Endodermal cell (in vitro differentiated cells): ENCODE measurements at places on chromosomes 4 and X. TPM values are rescaled to one million over a fixed set of nuclear protein-coding genes. Genes with fewer than 3 reads are reported as not detected.

GRCh38 chr4:129446074-129446473 lies 350.1 kb downstream of the C4orf33 start:
- DNase-seq, result peak; percentile 68

- DNase-seq, result no peak
Observed at GRCh38 chrX:57445076-57445475, 146.7 kb upstream of the ZXDB start.

GRCh38 chrX:22963196-22963595 lies 36.6 kb upstream of the DDX53 start:
- no peak for DNase-seq

DNA sequence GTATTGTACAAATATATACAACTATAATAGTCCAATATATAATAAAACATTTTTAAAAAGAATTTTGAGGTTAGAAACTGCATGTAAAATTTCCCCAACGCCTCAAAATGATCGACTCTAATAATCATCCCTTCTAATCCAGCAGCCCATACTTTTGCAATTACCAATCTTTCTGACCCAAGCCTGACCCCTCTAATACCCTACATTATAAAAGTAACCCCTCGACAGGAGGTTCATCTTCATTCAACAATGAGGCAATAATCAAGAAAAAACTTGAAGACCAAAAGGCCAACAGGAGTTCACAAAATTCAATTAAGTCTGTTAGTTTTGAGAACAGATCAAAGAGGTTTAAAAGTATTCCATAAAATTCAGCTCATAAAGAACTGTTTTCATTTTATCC lies 393.5 kb downstream of the GPM6A start:
- DNase-seq, result no peak

- no peak for DNase-seq
Observed at GRCh38 chr4:148633720-148634119, 191.5 kb upstream of the NR3C2 start.

- no peak for DNase-seq
Observed at GRCh38 chr4:175986-176385, 51.7 kb downstream of the ZNF718 start.

GRCh38 chr4:70614184-70614555 lies 14.4 kb upstream of the ENAM start:
- DNase-seq, result no peak

DNA sequence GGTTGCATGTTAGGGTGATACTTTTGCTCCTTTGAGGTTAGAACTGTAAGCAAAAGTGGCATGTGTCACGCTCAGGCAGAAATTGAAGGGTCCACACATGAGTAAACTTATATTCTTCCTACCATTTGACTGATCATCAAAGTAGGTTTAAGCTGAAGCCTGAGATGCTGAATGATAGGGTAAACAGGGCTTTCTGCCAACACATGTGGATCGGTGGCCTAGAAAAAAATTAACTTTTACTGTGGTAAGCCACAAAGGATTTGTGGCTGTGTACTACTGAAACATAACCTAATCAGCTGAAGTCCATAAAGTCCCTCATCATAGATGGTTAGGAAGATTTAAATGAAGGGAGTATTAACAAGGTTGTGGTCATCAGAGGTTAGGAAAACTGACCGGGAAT lies 1070.1 kb downstream of the STPG2 start:
- no peak for DNase-seq

- no peak for DNase-seq
Observed at GRCh38 chr4:81509822-81510221, 38.1 kb upstream of the RASGEF1B start.

- DNase-seq, result no peak
Observed at GRCh38 chr4:74339501-74339900, 25.4 kb upstream of the EREG start.

GRCh38 chrX:9301836-9302235 lies 163.0 kb upstream of the TBL1X start:
- DNase-seq, result no peak

DNA sequence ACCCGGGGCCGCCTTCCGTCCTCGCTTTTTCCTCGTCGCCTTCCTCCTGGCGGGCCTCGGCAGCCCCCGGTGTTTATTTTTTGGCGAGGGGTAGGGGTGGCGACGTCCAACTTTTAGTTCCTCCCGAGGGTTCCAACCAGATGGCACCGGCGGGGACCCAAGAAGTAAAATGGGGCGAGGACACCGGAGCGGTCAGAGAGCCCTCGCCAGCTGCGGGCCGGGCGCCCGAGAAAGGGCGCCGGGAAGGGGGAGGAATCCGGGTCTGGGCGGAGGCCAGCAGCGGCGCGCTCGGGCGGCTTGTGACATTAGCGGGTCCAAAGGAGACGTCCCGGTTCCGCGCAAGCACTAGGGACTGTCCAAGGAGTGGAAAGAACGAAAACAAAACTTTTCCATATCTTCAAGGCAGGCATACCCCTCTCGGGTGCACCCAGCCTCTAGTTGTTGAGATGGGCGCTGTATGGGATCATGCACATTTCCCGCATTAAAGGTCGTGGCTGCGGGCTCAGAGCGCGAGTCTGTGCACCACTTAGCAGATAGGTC lies 691 bp upstream of the USP46 start:
- DNase-seq, result peak; percentile 70

DNA sequence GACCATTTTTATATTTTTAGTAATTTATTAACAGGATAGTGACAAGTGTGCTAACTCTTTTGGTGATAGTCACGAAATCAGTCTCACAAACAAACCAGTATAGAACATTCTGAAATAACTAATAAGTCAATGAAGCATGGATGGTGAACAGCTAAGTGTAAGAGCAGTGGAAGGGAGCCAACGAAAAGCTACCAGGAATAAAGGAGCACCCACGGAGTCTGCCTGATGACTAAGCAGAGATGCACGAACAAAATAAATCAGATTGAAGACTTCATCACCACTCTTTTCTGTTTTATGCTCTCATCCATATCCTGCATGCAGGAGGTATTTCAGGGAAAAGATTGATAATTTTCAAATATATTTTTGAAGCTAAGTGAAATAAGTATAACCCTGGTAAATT lies 891.1 kb upstream of the HS3ST1 start:
- DNase-seq, result no peak

The GRID2 gene
- total RNA-seq, result 40.4 to 53.1 TPM (median 41.7 TPM) in 3 replicates

The SHROOM2 gene
- total RNA-seq, result 9.2 to 14.7 TPM (median 14.4 TPM) in 3 replicates

The TGIF2LX gene
- total RNA-seq, result not detected in 3 replicates

The MAGEA2 gene
- 0.25 TPM in 1 of 3 replicates, not detected in the others for total RNA-seq

The SPANXA2 gene
- not detected in 2 replicates for total RNA-seq

The TSR2 gene
- 41.0 to 54.1 TPM (median 54.0 TPM) in 3 replicates for total RNA-seq

The CT55 gene
- total RNA-seq, result 0.16 TPM in 1 of 2 replicates, not detected in the other

The GAGE12E gene
- total RNA-seq, result not detected in 2 replicates

The SMR3B gene
- total RNA-seq, result not detected in 3 replicates

The TMPRSS11D gene
- total RNA-seq, result not detected in 3 replicates

The ENOX2 gene
- 26.2 and 26.8 TPM in 2 replicates for total RNA-seq

The ADH4 gene
- total RNA-seq, result not detected in 3 replicates

The C4orf50 gene
- total RNA-seq, result 0.40 to 0.93 TPM (median 0.84 TPM) in 3 replicates
